Karpas-422 (cell line): ENCODE measurements at places on chromosomes 5 and 9. TPM values are rescaled to one million over a fixed set of nuclear protein-coding genes. Genes with fewer than 3 reads are reported as not detected.

The HAPLN1 gene
- not detected in 2 replicates for total RNA-seq

The GRIA1 gene
- total RNA-seq, result not detected in 2 replicates

The SPATA24 gene
- total RNA-seq, result 4.6 and 7.7 TPM in 2 replicates

The GALT gene
- total RNA-seq, result 45.4 and 66.2 TPM in 2 replicates

The ANKRD34B gene
- not detected in 2 replicates for total RNA-seq

- no peak overlapping the region for H3K27ac ChIP-seq
- H3K27me3 ChIP-seq, result no peaks in the 10 kb centered on the region
- H3K4me1 ChIP-seq, result no peaks in the 10 kb centered on the region
- H3K36me3 ChIP-seq, result no peaks in the 10 kb centered on the region
Observed at GRCh38 chr9:135252980-135253304, 165.5 kb downstream of the OLFM1 start.

DNA sequence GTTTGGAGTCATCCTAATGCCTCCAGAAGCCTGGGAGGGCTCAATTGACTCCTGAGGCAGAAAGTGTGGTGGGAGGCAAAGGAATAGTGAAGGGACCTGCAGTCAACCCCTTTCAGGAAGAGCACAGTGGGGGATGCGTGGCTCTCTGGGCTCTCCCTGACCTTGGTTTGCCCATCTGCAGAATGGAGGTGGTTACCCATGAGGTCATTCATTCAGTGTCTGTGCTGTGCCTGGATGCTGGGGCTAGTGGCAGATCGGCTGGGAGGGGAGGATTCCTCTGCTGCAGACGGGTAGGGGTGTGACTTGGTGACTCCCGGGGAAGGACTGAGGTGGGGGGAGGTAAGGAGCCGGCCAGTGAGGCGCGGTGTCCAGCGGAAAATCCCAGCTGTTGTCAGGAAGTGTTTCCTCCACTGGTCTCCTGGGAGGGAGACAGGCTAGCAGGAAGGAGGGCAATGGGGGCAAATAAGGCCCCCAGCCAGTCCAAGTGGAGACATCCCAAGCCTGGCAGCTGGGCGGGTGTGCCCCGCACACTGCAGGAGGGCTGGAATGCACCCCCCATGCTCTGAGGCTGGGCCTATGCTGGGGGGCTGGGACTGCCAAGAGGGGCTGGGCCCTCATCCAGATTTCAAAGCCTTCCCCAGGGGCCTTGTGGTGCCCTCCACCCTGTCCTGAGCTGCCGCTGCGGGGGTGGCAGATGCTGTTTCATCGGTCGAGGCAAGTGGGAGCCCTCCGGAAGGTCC, 10.9 kb downstream of the CXXC5 start:
- DNase-seq, result no peak
- peaks cover 8% of the 10 kb centered on the region for H3K4me1 ChIP-seq
- H3K27ac ChIP-seq, result no peak overlapping the region
- H3K36me3 ChIP-seq, result no peaks in the 10 kb centered on the region
- no peaks in the 10 kb centered on the region for H3K27me3 ChIP-seq

- H3K27me3 ChIP-seq, result no peaks in the 10 kb centered on the region
- peak overlapping the region; percentile 97 for H3K4me3 ChIP-seq
- peak overlapping the region; percentile 61 for H3K27ac ChIP-seq
- peak; percentile 77 for DNase-seq
- peaks cover 27% of the 10 kb centered on the region for H3K4me1 ChIP-seq
- H3K36me3 ChIP-seq, result peaks cover 28% of the 10 kb centered on the region
Observed at GRCh38 chr5:74767579-74767913, 497 bp downstream of the NSA2 start.

- peaks cover 30% of the 10 kb centered on the region for H3K4me1 ChIP-seq
- H3K27ac ChIP-seq, result no peak overlapping the region
- no peak overlapping the region for H3K4me3 ChIP-seq
- no peaks in the 10 kb centered on the region for H3K36me3 ChIP-seq
Observed at GRCh38 chr5:173831196-173831914, 56.8 kb upstream of the CPEB4 start.

DNA sequence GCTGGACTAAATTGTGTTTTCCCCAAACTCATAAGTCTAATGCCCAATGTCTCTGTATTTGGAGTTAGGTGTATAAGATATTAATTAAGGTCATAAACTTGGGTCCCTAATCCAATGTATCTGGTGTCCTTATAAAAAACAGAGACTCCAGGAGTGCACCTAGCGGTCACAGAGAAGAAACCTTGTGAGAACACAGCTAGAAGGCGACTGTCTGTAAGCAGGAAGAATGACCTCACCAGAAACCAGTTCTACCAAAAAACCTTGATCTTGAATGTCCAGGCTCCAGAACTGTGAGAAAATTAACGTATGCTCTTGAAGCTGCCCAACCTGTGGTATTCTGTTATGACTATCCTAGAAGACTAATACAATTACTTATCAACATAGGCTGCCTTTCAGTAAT, 591.7 kb upstream of the PTPRD start:
- H3K27me3 ChIP-seq, result no peaks in the 10 kb centered on the region
- H3K4me1 ChIP-seq, result no peaks in the 10 kb centered on the region
- H3K4me3 ChIP-seq, result no peak overlapping the region
- H3K27ac ChIP-seq, result no peak overlapping the region
- DNase-seq, result no peak

DNA sequence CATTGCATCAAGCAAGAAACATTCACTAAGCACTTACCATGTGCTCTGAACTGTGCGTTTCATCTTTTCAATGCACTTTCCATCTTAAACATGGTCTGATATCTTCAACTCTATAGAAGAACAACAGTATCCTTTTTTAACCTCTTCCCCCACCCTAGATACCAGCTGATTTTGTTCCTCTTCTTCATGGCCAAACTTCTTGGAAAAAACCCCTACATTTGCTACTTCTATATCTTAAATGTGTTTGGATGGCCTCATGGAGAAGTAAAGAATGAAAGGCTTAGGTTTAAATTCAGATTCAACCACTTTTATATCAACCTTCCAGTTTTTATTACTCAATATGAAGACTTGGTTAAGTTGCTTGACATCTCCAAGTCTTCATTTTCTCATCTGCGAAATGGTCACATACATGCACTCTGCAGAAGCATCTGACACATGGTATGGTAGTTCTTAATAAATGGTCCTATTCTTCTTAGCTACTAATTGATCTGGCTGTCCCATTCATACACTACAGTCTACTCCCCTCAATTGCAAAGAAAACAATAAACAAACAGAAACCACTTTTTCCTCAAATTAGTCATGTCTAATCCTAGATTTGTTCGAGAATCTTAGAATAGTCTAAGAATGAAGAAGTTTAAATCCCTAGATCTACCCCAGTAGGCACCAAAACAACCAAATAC, 59.4 kb downstream of the FYB1 start:
- H3K4me3 ChIP-seq, result no peak overlapping the region
- no peak for DNase-seq
- no peaks in the 10 kb centered on the region for H3K27me3 ChIP-seq
- no peak overlapping the region for H3K27ac ChIP-seq
- peaks cover 18% of the 10 kb centered on the region for H3K4me1 ChIP-seq
